Activated CD4-positive, alpha-beta T cell treated with anti-CD3 and anti-CD28 coated beads, Interleukin-2, amount 50 U/mL, for 48 hours (primary cell): ENCODE measurements at places on chromosomes 7 and 10.

DNA sequence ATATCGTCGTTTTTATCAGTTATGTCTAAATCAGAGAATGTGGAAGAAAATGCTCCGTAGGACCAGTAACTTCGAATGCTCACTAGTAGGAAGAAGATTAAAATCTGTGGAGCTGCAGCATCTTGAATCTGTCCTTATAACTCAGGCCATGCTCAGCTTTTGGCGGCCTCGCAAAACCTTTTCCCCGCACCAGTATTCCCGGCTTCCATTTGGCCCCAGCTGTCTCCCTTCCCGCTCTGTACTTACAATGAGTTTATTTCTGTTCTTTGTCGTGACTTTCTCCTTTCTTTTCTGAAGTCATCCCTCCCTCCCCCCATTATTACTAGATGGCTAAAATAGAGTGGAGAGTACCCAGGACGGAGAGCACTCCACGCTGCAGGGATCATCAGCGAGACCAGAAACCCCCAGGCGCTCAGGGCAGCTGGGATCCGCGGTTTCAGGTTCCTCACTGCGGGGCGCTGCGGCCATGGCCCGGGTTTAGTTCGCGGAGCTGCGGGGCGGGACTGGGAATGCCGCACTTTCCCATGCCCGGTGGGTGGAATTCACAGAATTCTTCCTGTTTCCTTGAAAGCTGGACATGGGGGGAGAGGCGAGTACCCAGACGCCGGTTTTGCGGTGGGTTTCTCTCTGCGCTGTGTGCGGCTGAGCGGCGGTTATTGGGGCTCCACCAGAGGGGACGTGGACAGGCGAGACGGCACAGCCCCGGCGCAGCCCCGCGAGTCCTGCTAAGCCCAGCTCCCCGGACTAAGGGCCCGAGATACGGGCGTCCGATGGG lies 183.5 kb downstream of the POM121L12 start:
- DNase-seq = no peak

- DNase-seq = no peak
These were observed 4.0 kb downstream of the RADIL start for GRCh38 chr7:4879396-4880081.

DNA sequence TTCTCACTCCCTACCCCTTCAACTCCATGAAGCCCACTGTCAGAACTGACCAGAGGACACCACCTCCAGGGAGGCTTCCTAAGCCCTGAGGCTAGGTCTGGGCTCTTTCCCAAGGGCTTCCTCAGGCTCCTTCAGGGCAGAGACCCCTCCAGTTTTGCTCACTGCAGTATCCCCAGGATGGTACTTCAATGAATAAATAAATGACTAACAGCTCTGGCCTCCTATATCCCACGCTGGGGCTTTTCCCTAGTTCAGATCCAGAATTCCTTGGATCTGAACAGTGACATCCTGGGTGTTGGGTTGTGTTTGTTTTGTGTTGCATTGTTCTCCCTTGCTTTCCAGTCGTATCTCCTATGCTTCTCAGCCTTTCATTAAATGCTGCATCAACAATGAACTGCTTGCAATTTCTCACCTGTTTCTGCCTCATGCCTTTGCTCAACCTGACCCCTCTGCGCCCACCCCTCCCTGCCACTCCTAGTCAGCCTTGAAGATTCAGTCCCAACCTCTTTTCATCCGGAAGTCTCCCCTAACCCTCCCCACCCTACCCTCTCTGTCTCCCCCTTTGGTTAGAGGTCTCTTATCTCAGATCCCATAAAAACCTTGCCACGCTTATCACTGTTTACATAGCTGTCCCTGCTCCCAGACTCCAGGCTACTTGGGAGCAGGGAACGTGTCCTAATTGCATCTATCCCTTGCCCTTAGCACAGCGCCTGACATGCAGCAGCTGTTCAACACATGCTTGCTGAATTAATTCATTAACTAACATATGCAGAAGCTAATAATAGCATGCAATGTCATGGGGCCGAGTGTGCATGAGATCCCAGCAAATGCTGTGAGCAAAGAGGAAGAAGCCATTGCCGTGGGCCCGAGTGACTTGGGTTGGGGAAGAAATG lies 41.7 kb downstream of the PPP1R3C start:
- DNase-seq = no peak

- no peak for DNase-seq
These were observed 173.2 kb downstream of the RTKN2 start for GRCh38 chr10:62095181-62096122.

GRCh38 chr7:106464651-106465050 lies 179.9 kb upstream of the NAMPT start:
- DNase-seq = no peak

DNA sequence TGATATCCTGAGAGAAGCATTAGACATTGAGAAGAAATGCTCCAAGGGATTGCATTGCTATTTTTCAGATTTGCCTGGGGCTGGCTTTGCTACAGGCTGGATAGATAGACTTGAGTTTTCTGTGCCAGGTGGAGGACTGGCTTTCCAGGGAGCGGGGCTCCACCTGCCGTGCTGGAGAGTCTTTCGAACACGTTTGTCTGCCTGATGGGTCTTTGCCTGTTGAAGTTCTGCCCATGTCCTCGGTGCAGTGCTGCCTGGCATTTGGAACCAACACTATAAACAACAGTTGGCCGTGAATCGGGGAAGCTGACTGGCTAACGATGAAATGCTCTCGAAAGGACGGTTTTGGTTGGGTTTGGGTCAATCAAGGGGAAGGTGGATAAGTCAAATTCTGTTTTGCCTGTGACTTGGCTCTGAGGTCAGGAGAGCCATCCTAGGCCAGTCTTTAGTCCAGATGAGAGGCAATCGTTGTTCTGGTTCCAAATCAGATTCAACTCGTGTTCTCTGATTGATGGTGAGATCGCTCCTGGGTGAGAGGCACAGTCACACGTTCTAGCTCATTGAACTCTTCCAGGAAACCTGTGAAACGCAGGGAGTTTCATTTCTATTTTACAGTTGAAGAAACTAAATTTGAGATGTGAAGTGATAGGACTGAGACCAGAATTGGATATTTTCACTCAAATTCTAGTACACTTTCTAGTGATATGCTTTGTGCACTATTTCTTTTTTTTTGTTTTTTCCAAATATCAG lies 599.0 kb downstream of the TYW1 start:
- no peak for DNase-seq

GRCh38 chr10:75617485-75618155 lies 186.2 kb downstream of the LRMDA start:
- DNase-seq = no peak

DNA sequence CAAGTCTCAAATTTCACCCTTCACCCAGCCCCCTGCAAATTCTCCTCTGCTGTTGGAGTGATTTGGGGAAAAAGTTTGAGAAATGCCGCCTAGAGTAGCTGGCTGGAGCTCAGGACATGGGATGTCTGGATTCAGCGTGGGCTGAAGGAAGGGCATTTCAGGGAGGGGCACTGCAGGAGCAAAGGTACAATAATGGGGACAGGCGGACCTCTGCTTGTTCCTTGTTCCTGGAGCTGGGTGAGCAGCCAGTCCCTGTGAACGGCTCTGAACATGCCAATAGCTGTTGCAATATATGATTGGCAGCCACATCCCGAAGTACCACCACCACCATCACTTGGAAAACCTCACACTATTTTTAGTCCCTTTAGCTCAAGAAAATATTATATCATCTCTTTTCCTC lies 23.4 kb downstream of the ADRA2A start:
- DNase-seq = no peak

GRCh38 chr7:137328373-137329120 lies 15.0 kb downstream of the PTN start:
- no peak for DNase-seq

DNA sequence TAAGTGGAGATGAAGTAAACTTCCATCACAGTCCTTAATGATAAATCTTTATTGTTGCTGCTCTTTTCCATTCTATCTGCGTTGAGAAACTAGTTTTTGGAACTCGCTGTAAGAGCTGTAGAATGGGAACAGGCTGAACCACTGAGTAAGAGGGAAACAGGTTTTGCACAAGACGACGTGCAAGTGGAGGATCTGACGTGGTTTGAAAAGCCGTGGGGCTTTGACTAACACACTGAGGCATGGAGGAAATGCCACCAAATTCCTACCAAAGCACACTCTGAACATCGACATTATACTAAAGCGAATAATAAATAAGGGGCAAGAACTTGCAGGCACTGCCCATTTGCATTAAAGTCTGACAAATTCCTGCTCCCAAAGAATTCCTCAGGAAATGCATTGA lies 160.6 kb downstream of the KLF6 start:
- DNase-seq = peak; percentile 7

GRCh38 chr7:92527300-92528187 lies 776 bp downstream of the PEX1 start:
- DNase-seq = peak; percentile 54

- no peak for DNase-seq
These were observed 12.1 kb downstream of the IL15RA start for GRCh38 chr10:5965266-5965665.

DNA sequence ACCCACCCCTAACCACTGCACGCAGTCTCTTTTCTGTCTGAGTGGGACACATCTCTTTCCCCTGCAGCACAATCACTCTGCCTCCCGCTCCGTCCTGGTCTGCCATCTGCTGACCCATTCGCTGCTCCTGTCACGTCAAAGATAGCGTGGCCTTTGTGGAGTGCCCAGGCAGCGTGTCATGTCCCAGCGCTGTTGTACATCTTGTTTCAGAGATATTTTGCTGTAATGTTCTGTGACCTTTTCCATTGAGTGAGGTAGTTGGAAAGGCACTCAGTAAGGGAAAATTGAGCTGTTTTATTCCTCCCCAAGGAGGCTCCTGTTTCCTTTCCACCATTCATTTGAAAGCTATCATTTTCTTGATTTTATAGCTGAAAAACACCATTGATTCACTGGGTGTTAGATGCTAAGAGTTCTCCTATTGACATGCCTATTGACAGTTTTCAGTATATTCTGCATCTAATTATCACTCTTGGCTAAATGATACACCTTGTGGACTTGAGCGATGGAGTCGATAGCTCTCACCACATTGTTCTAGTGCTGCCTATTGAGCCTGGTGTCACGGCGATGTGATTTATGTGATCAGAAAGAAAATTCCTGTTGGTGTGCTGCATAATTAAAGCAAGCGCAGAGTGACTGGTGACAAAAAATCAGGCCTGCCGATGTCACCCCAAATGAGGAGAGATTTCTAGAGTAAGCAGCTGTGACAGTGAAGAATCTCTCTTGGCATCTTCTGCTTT lies 372.6 kb downstream of the LRMDA start:
- DNase-seq = no peak

GRCh38 chr7:33849004-33849403 lies 56.3 kb upstream of the BMPER start:
- DNase-seq = no peak

- no peak for DNase-seq
These were observed 296.4 kb downstream of the ADARB2 start for GRCh38 chr10:1440897-1441296.

DNA sequence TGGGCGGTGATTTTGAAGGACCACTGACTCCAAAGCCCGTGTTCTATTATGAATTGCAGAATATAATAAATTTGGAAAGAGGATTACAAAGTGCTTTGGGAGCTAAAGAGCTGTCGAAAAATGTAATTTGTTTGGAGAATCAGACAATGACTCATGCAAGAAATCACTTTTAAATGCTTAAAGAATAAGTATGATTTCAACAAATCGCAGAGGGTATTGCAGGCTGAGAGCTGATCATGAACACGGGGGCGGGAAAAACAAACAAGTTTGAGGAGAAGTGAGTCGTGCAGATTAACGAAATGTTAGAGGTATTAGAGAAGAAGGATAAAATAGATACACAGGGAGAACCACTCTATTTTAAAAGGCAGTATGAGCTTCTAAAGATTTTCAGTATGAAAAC lies 4.9 kb upstream of the HACD1 start:
- no peak for DNase-seq

GRCh38 chr7:117689406-117689805 lies 183.8 kb downstream of the CTTNBP2 start:
- no peak for DNase-seq

DNA sequence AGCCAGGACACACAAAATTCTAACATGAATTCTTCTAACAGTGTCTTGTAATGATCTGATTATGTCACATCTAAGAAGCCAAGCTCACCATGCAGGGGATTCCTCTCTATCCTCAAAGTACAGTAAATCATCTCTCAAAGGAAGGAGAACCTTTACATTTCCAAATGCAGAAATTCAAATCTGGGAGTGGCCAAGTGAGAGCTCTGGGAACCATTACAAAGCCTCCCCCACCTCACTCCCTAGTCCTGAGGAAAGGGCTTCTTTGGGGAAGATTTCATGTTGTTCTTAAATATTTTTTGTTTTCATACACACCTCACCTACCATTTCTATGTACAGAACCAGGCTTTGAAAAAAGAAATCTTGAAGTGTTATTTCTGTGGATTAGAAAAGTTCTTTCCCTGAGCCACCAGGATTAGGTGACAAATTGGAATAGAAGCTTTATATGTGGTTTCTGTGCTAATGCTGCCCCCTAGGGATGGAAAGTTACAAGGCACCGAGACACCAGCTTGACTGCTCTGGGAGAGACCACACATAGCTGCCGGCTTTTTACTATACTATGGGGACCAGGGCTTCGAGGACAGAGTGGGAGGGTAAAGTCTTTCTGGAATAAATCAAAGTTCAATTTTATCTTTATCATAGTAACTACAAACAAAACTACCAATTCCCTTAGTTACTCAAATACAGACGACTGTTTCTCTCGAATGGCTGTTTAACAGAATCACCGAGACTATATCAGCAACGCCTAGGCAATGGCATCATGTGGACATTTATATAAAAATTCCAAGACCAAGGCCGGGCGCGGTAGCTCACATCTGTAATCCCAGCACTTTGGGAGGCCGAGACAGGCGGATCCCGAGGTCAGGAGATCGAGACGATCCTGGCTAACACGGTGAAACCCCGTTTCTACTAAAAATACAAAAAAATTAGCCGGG lies 116.1 kb downstream of the RNF216 start:
- DNase-seq = peak; percentile 74

GRCh38 chr10:71868192-71868697 lies 17.2 kb upstream of the PSAP start:
- DNase-seq = no peak

DNA sequence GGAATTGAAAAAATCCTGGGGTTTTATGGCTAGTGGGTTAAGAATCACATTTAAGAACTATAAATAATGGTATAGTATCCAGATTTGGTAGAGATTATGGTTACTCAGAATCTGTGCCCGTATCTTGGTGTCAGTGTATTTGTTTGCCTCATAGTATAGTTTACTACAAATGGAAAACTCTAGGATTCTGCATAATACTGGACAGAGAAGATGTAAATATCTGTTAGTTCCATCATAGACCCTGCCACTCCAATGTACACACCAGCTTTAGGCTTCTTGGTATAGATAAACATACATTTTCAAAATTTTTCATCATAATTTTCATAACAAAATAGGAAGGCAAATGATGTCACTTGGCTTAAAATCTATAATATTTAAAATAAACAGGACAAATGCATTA lies 108.1 kb downstream of the CFTR start:
- DNase-seq = no peak

GRCh38 chr10:130806426-130806825 lies 505.1 kb downstream of the TCERG1L start:
- DNase-seq = no peak
